ENCODE measurements at places on chromosomes 11 and 22.

GRCh38 chr11:8168485-8169257 is at the start of gene RIC3:
Gene RIC3 (minus strand): TSS chr11:8169025. CDS start chr11:8168989, 36 bp downstream.
- peak; percentile 62 for DNase-seq

- DNase-seq: no peak
Observed at GRCh38 chr11:35163702-35164496, 24.9 kb downstream of the CD44 start.

GRCh38 chr11:24819006-24819405 is 322.2 kb downstream of the LUZP2 start:
- DNase-seq: no peak

DNA sequence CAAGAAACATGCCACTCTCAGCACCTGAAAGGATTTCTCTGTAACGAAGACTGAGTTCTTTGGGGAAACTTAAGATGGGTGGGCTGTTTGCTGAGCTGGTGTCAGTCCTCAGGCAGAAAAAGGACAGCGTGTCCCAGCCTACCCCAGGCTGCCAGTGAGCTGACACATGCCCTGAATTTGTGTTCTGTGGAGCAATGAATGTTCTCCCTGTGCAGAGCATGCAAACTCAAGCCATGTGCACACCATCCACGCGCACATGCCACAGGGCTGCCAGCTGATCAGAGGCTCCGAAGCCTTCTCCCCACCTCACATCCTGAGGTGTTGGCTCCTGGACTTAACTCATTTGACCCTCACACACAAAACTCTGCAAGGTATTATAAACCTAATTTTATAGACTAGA is 104.9 kb downstream of the KCNC1 start:
- no peak for DNase-seq

DNA sequence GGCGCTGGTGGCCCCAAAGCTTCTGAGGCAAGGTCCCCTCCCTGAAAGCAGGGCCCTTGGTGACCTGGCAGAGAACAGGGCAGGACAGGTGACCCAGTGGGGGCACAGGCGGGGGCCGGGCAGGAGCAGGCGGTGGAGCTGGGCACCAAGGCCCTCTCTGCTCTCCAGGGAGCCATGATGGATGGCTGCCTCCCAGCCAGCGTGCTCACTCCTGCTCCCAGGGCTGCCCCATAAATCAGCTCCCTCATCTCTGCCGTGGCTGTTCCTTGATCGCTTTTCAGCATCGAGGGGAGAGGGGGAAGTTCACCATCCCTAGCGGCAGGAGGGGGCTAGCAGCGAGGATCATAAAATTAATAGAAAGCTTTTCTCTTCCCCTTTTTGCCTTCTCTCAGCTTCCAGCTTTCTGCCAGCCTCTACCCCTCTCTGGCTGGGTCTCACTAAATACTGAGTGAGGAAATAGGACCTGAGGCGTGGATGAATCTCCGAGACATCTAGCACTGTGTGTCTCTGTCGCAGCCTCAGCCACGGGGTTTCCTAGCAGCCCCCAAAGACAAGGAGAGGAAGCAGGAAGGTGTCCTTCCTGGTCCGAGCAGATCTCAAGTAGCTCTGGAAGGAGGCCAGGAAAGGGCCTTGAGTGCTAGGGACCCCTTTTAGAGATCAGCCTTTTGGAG is 22.2 kb upstream of the ELFN2 start:
- DNase-seq: no peak

DNA sequence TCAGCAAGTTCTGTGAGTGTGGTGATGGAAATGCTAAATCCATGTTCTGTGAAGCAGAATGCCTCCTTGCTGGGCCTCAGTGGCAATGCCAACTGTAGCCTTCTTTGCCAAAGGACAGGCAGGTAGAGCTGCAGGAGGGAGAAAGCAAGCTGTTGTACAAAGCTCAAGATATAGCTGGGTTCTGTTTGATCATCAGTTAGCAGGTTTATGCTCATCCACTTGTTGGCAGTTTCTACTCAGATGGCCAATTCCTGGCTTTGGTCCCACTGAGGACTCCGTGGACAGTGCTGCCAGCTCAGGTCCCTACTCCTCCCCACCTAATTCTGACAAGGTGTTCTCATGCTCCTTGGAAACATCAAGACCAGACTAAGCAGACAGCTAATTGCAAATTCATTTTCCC is 65.1 kb downstream of the PRSS23 start:
- DNase-seq: no peak

DNA sequence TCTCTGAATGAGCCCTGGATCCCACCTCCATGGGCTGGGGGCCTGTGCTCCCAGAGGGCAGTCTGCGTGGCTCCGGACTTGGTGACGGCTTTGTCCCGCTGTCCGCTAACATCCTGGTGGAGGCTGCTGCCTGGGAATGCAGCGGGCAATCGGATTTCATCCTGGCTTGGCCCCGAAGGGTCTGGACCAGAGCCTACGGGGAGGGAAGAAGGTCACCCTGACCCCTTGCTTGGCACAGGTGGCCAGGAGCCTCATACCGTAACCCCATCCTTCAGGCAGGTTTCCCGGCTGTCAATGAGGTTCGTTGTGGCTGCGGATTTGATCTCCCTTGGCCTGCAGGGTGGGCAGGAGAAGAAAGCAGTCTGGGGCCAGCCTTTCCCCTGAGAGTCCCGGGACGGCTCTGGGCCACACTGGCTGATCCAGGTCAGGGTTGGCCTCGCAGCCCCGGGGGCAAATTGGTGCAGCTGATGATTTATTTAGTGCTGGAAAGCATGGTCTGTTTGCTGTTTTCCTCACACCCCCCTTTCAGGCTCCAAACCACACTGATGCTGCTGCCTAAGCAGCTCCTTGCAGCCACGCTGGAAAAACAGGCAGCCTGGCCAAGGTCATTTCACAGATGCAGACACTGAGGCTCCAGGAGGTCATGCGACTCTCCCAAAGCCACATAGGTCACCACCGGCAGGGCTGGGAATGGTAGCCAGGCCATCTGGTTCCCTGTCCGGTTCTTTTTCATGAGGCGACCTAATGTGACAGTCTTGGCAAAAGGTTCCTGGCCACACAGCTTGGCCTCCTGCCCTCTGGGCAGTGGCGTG is 15.0 kb downstream of the PRDM11 start:
- no peak for DNase-seq

DNA sequence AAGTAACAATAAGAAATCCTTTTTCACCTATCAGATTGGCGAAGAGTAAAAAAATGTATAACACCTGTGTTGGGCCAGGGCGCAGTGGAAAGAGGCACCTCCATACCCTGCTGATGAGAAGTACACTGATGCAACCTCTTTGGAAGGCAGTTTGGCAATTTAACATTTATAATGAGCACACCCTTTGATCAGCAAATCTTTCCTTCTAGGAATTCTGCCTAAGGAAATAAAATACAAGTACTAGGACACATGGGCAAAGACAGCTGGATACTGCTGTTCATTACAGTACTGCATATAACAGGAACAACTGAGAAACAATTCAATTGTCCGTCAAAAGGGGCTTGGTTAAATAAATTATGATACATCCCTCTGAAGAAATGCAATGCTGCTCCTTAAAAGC is 110.1 kb downstream of the RPL27A start:
- DNase-seq: no peak

- DNase-seq: no peak
Observed at GRCh38 chr11:44468345-44468988, 97.0 kb upstream of the CD82 start.

GRCh38 chr11:3050386-3051195 is 6.6 kb downstream of the CARS1 start:
- DNase-seq: no peak

DNA sequence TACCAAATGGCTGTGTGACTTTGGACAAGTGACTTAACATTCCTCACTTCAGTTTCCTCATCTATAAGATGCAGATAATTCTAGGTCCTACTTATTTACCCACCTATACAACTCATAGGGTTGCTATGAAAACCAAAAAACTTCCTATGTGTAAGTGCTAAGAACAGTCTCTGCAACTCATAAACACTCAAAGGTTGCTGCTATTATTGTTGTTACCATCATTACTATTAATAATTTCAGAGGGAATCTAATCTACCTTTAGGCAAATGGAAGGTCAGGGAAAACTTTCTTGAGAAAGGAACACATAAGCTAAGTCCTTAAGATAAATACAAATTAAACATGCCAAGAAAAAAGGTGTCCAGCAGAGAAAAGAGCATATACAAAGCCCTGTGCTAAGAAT is 40.5 kb downstream of the SIK3 start:
- DNase-seq: no peak

DNA sequence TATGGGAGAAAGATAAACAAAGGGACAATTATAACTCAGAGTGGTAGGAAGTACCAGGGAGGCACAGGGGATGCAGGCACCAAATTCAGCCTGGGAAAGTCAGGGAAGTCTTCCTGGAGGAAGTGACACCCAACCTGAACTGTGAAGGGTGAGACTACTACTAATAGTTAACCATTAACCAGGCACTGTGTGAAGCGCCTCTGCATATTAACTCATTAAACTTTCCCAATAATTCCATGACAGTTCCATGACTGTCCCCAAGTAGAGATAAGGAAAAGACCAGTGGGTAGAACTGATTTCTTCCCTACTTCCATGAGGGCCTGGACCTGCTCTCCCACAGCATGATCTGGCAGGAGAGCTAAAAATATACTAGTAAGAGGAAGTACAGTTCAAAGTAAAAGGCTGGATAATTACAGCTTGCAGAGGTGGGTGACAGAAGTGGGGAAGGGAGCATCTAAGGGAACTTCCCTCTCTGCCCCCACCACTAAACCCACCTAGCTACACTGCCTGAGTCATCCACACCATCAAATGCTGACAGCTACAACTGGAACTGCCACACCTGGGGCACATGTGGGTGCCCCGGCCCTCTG is 4.7 kb upstream of the AP1B1 start:
- no peak for DNase-seq

- DNase-seq: no peak
Observed at GRCh38 chr11:1555713-1556153, 16.3 kb downstream of the DUSP8 start.

DNA sequence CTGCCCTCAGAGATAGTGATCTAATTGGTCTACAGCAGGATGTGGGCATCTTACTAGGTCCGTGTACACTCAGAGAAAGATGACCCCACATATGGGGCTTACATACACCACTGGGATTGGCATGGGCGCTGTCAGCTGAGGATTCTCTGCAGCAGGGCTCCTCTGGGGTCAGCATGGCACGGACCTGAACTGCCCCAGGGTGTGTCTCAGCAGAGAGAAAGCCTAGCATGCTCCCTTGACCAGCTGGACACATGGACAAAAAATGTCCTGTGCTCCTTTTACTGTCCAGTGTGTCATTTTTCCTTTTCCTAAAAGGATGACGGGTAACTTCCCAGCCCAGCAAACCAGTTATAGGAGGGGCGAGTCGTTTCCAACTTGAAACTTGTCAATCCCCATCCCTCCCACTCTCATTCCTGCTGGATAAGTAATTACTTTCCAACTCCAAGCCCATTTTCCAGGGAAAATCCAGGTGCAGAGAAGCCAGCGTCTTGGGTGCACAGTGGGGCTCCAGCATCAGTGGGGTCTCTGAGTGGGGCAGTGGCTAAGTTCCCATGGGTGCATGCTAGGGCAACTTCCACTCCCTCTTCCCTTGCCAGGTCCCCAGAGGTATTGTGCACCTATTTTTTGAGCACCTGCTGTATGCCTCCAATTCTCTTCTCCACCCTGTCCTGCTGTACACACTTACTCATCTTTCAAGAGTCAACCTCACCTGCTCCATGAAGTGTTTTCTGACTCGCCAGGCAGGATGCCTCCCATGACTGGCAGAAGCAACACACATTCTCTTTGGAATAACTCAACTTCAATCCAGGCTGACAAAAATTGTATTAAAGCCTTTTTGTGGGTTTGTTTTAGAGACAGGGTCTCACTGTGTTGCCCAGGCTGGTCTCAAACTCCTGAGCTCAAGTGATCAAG is 5.0 kb downstream of the VSTM5 start:
- DNase-seq: no peak

- no peak for DNase-seq
Observed at GRCh38 chr11:112523477-112523876, 262.8 kb upstream of the PLET1 start.

- DNase-seq: no peak
Observed at GRCh38 chr11:75279273-75279672, 38.7 kb downstream of the TPBGL start.

DNA sequence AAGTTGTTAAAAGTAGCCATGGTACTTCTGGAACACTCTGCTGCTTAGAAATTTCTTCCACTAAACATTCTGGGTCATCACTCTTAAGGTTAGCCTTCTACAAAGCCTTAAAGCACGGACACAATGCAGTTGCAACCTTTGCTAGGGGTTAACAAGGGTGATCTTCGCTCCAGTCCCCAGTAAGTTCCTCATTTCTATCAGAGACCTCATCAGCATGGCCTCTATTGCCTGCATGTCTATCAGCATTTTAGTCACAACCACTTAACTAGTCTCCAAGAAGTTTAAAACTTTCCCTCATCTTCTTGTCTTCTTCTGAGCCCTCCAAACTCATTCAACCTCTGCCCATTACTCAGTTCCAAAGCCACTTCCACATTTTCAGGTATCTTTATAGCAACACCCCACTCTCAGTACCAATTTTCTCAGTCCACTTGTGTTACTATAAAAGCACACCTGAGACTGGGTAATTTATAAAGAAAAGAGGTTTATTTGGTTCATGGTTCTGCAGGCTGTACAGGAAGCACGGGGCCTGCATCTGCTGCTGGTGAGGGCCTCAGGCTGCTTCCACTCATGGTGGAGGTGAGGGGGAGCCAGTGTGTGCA is 48.7 kb upstream of the TH start:
- no peak for DNase-seq

DNA sequence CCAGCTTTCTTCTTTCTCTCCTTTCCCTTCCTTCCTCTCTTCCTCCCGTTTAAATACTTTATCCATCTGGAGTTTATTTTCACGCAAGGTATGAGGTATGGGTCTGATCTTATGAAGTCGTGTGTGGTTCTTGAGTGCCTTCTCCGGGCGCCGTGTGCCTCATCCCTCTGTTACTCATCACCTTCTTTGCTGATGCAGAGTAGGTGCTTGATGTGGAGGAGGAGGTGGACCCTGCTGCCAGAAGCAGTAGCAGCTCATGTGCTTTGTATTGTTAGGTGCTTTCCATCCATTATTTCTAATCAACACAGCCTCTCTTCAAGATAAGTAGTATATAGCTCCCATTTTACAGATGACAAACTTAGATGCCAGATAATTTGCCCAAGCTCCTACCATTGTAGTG is 47.0 kb downstream of the TNRC6B start:
- DNase-seq: no peak

- DNase-seq: no peak
Observed at GRCh38 chr22:35375031-35375430, 5.9 kb upstream of the HMOX1 start.

- no peak for DNase-seq
Observed at GRCh38 chr11:124716591-124716990, 23.2 kb upstream of the NRGN start.
